Mucosa of descending colon (tissue), 3 donors: ENCODE measurements at places on chromosomes 13 and 19. TPM values are rescaled to one million over a fixed set of nuclear protein-coding genes. Genes with fewer than 3 reads are reported as not detected.

DNA sequence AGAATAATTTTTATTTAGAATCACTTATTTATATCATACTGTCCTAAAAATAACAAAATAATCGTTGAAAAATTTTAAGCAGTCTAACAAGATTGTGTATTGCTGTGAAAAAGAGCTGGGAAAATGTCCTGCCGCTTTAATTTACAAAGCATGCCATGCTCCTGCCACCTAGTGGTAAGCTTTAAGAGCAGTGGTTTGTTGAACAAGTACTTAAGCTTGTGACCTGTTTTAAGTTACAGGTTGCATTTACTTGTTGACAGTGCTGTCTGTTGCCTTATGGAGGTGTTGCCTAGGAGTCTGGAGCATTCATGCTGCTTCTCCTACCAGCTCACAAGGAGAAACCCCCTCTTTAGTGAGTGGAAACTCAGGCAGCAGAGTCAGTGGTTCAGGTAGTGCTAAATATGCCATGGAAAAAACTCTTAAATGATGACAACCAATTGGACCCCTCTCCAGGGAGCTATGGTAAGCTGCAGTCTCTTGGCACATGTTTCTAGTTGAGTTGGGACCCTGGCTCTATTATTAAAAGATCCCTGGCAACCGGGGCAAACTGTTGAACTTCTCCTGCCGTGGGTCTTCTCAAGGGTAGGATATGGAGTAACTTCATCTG lies 68.4 kb downstream of the SPATA13 start:
- DNase-seq = peak; percentile 68

DNA sequence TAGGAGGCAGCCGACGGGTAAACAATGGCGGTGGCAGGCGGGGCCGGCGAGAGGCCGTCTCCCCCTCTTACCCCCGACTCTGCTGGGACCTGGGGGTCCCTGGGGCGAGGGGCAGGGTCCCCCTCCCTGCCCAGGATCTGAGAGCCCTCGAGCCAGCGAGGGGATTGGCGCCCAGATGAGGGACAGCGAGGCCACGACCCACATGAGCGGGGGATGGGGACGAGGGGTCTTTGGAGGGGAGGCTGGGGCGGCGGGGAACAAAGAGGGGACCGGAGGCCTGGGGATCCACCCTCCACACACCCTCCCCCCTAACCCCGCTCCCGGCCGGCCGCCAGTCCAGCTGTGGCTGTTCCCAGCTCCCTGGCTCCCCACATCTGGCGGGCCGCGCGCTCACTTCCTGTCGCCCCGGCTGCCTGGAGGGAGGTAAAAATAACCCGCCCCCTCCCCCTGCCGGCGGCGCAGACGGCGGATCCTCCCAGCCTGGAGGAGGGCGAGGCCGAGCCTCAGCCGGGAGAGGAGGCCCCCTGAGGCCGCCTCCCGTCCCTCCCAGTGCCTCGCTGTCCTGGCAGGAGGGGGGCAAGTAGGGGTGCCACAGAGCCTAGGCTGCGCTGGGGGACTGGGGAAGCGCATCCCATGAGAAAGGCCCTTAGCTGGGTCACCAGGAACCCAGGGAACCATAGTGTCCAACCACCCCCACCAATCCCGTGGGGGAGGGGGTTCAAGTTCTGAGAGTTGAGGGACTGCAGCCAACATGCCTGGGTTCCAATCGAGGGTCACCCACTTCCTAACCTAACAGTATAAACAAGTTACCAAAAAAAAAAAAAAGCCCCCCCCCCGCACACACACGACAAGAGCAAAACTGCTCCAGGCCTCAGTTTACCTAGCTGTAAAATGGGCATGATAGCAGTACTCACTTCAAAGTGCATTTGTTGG lies 29.3 kb upstream of the NANOS3 start:
- peak; percentile 94 for DNase-seq

DNA sequence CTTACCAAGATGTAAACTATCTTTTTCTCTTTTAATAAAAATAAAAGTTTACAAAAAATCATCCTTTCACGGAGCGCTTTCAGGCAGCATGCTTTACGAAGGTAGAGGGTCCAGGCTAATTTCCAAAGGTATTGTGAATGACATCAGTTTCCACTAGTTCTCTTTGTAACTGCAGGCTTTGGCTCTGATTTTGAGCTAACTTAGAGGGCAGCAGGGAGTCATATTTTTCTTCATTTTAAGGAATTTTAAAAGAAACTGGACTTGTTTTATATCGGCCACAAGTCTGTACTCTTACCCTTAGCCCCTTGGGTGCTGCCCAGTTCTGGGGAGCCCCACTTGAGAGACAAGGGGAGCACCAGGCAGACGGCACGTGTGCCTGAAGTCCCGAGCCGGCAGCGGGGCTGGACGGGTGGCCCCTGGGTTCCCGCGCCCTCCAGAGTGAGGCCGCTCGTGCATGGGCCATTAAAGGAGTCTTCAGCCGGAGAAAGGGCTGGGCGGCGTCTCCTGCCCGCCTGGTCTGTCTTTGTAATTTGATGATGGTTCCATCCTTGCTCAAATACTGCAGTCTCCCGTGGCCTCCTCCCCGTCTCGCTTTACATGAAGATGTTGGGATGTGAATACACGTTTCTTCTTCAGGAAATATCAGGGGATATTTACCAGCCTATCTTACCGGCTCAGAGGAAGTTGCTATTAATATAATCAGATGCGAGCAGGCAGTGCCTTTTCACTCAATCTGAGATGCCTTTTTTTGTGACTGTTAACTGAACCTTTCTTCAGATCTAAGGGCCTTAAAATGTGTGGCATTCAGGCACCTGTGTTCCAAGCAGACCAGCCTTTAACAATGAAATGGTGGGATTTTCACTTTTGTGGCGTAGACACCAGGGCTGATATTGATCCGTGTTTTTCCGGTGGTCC lies 67.4 kb downstream of the GGACT start:
- no peak for DNase-seq

GRCh38 chr13:41960211-41960636 lies 685 bp downstream of the VWA8 start:
- DNase-seq = no peak

- no peak for DNase-seq
Observed at GRCh38 chr13:44425815-44426078, 52.1 kb downstream of the SERP2 start.

DNA sequence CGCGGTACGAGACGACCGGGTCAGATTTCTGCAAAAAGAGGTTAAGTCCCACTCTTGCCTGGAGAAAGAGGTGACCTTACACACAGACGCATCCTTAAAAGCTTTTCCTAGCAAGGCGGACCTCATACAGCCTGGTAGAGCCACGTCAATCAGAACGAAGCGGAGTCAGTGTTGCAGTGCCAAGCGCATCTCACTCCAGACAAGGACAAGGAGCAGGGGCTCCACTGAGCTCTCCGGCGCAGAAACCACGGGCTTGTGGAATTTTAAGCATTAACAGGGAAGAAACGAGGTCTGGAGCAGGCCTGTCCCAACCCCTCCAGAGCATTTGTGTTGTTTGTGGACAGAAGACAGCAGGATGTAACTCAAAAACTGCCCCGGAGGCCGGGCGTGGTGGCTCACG lies 7.1 kb downstream of the EEF2 start:
- no peak for DNase-seq

- no peak for DNase-seq
Observed at GRCh38 chr13:54945973-54946372, 1917.4 kb downstream of the OLFM4 start.

- DNase-seq = no peak
Observed at GRCh38 chr13:46165485-46166223, 16.3 kb downstream of the LCP1 start.

VPS36 gene
- 71.3 TPM for total RNA-seq

ZNF101 gene
- total RNA-seq = 11.4 TPM

KLK10 gene
- 0.76 TPM for total RNA-seq
